ENCODE measurements at places on chromosomes 6 and 20.

- DNase-seq = no peak
Observed at GRCh38 chr6:32895006-32895345, 41.0 kb downstream of the PSMB9 start.

GRCh38 chr6:87161299-87161698 lies 5.9 kb downstream of the ZNF292 start:
- DNase-seq = no peak

DNA sequence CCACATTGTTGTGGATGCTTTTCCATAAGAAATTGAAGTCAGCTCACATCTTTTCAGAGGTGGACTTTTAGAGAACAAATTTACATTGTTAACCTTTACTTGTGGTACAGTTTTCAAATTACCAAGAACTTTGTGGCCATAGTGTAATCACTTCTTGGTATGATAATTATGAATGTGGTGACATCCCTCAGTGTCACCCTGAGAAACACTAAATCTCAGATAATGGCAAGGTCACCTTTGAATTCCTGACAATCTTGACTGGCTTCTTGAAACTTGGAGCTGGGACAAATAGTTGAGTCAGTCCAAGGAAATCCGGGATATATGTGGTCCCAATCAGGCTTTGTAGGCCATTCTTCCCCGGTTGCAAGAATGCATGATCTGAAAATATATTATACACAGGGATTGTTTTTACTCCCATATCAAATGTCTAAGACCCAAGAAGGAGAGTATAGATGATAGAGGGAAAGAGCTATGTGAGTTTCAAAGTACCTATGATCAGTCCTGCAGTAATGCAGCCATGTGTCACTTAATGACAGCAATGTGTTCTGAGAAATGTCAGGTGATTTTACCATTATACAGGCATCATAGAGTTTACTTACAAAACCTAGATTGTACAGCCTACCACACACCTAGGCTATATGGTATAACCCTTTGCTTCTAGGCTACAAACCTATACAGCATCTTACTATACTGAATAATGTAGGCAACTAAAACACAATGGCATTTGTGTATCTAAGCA lies 120.8 kb upstream of the MTHFD1L start:
- no peak for DNase-seq

GRCh38 chr6:14732844-14733757 lies 512.8 kb upstream of the JARID2 start:
- peak; percentile 30 for DNase-seq

DNA sequence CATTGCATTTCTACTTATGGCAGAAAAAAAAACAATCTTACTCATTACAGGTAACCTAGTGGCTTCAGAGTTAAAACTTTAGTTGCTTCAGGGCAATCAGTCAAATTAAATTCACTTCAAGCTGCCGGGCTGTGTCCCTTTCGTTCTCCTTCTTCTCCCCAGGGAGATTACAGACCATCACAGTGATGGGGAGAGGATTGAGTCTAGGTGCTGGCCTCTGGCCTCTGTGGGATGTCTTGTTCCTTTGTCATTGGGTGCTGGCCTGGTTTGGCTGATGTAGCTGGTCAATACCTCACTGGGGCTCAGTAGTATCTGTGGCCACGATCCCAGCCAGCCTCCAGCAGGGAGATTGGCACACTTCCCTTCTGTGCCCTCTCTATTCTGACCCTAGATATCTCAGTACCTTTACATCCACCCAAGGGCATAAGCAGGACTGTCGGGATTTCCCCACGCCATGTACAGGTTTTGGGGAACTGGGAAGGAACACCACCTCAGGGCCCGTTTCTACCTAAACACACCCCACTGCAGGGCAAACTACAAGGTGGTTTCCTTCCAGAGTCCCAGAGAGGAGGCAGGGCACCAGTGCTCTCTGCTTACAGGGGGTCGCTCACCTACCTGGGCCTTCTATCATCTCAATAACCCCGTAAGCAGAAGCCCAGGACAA lies 15.4 kb downstream of the FYN start:
- no peak for DNase-seq

DNA sequence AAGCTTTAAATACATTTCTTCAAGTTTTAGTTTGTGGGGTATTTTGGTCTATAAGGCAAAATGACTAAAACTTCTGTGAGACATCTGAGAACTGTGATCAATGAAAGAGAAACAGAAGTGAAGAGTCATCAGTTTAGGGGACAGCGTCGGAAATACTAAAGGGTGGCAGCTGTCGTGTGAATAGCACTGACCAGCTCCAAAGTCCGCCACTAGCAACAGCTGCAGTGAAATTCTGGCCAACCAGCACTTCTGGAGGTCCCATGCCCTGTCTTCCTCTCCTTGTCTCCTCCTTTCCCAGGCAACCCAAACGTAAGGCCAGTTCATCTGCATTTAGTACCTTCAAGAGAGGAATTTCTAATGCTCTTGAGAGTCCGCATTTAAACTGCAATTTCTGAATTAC lies 87.5 kb downstream of the DACT2 start:
- no peak for DNase-seq

DNA sequence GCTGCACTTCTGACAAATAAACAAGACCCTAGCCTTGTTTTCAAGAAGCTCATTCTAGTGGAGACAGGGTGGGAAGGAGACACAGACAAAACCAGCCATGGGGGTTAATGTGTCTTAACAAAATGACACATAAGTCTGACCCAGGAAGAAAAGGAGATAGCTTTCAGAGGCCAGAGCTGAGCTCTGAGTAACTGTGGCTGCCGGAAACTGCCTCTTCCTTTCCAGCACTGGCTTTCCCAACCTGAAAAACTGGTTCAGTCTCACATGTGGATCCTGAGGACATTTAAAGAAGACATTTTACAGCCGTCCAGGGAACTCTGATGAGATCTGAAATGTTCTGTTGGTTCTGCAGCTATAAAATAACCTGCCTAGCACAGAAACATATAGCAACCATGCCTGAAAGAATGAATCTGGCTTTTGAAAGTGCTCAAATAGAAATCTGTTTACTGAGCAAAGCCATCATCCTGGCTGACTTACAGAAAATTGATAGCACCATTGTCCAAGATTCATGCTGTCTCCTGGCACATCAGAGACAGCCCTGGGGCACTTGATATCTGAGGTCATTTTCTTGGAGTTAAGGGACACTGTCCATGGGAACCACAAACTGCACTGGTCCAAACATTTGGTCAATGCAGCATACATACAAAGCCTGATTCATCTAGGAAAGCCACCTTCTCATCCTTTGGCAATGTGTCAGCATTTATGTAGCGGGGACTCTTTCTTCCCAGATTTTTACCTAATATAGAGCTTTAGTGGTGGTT lies 83.2 kb upstream of the PAX1 start:
- no peak for DNase-seq

GRCh38 chr20:48401359-48401758 lies 426.4 kb downstream of the PREX1 start:
- DNase-seq = no peak

DNA sequence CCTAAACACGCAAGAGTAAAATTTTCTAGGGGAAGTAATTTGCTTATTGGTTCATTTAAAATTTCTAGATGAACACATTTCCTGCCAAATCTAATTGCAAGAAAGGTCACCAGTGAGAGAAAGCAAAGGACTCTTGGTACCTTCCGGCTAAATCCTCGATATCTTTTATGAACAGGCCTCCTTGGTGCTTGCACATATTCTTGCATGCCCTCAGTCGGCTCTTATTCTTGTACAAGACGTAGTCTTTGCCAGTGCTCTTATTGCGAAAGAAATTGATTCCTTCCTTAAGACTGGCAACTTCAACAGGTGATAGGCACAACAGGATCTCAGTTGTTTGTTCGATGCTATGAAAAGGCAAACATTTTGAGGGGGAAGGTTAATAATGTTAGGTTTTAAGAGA lies 141.7 kb upstream of the CARMIL1 start:
- no peak for DNase-seq

DNA sequence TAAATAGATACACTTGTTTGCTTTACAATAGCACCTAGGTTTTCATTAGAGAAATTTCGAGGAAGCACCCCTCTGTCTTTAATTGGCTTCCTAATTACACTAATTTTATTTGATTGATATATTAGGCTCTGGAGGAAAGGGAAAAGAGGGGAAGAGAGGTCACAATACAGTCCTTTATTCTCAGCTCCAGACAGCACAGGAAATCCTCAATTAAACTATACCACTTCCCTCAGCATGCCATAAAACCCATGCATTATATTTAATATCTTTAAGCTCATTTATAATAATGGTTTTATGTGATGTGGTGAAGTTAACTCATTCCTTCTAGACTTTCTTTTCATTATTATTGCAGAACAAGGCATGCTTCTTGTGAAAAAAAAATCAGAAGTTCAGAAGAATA lies 17.7 kb upstream of the PDE7B start:
- DNase-seq = no peak

DNA sequence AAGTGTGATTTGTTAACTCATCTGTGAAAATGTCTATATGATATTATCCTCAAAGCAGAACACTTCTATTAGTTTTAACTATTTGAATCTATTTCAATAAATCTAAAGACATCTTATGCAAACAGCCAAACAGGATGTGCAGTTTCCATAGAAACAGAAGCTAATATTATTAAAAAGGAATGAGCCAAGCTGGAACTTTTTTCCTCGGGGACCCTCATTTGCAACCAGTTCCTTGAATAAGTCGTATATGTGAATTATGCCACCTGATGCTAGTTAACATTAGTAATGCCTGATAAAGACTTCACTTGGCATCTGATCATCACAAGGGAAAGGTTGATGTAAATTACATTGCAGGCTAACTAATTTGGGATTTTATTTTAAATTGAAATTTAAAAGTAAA lies 216.9 kb upstream of the SMLR1 start:
- no peak for DNase-seq

- DNase-seq = peak; percentile 18
Observed at GRCh38 chr6:75285283-75285639, 669 bp upstream of the TMEM30A start.

- peak; percentile 88 for DNase-seq
Observed at GRCh38 chr20:36847009-36847709, 28.8 kb upstream of the TLDC2 start.

GRCh38 chr6:170206317-170206621 lies 84.6 kb downstream of the DLL1 start:
- no peak for DNase-seq

DNA sequence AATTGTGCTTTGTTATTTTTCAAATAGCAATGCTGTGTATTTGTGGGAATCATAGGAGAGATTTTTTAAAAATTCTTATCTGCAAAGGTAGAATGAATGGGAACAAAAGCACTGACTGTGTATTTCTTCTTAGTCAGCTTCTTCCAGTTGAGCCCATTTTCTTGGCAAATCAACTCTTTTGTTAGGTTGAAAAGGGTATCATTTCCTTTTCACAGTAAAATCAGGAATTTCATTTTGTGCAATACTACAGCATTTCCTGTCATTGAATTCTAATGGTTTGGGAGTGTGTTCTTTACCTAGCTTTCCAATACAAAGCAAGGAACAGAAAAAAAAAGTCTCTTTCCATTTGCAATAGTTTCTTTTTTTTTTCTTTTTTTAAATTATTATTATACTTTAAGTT lies 19.0 kb upstream of the EXOC2 start:
- DNase-seq = no peak

DNA sequence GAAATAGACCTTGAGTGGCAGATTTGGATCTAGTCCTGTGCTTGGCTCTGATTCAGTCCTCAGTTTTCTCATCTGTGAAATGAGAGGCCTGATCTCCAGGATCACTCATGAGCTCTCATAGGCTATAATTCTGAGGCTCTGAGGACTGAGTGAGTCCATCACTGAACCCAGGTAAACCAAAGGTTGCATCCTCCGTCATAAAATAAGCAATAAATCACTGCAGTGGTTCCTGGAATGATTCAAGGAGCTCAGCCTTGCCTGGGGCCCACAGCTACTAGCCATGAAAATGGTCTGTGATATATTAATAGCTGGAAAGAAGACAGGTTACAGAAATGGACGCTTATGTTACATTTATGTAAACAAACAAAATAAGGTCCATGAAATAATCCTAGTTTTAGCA lies 124.8 kb downstream of the MAP3K7 start:
- DNase-seq = no peak

GRCh38 chr6:30647242-30648116 lies 546 bp downstream of the C6orf136 start:
- DNase-seq = peak; percentile 81

DNA sequence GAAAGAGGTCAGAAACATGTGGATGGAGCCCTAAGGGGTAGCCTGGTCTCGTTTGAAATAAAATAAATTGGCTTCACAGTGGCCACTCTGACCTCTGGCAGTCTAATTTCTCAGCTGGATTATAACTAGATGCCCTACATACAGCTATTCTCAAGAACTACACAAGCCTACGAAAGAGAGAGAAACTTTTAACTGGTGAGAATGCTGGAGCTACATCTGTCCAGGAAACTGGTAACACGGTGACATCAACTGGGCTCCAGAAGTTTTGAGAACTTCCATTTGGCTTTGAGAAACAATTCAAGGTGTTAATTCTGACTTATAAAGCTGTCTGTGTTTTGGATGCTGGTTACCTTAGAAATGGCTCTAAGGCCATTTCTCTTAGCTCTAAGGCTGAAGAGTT lies 187.3 kb upstream of the TENT5A start:
- DNase-seq = no peak

DNA sequence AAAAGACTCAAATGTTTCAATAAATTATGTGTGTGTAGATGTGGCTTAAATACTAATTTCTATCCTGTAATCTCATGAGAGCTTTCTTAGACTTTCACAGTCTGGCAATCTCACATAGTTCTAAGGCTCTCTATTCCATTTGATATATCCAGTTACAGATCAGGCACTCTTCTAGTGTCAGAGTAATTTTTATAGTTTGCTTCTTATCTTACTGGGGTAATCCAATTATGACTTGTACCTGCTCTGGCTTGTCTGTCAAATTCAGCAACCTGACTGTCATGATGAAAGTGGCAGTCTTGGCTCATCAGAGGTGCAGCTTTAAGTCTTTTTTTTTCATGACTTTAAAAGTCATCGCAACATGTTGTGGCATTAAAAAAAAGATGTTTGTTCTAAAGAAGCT lies 513.2 kb upstream of the MAN1A1 start:
- no peak for DNase-seq

GRCh38 chr20:54231036-54231435 lies 23.1 kb downstream of the PFDN4 start:
- no peak for DNase-seq

DNA sequence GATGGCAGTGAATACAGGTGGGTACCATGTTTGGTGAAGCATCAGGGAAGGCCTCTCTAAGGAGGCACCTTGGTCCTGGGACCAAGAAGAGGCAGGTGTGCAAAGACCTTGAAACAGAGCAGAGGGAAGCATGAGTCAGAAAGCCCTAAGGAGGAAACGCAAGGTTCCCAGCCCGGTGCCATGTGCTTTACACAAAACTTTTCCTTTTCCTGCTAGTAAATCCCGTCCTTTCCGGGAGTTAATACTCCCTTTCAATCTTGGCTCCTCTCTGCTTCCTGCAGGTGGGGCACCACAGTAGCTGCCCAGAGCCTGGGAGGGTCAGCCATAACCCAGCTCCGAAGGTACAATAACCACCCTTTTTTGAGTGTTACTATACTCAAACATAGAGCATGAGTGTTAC lies 19.4 kb upstream of the SLC23A2 start:
- DNase-seq = no peak

GRCh38 chr6:111207141-111207858 lies 120.0 kb downstream of the SLC16A10 start:
- no peak for DNase-seq

GRCh38 chr6:133034509-133035206 lies 206.5 kb upstream of the EYA4 start:
- DNase-seq = no peak

- DNase-seq = no peak
Observed at GRCh38 chr6:28943223-28943556, 19.4 kb upstream of the TRIM27 start.
